ENCODE measurements at places on chromosomes 4 and X. TPM values are rescaled to one million over a fixed set of nuclear protein-coding genes. Genes with fewer than 3 reads are reported as not detected.
A peak's percentile ranks its signal among the peaks of the same experiment; 100 is the strongest.

GRCh38 chrX:63506320-63506719 lies 155.2 kb upstream of the SPIN4 start:
- no peak for DNase-seq
- no peaks in the 10 kb centered on the region for H3K27me3 ChIP-seq
- no peak overlapping the region for H3K4me3 ChIP-seq
- H3K4me1 ChIP-seq = no peaks in the 10 kb centered on the region
- no peaks in the 10 kb centered on the region for H3K36me3 ChIP-seq

PDE5A gene
- total RNA-seq = 15.7 TPM

INPP4B gene
- 0.07 TPM for total RNA-seq

MAGEA10 gene
- total RNA-seq = not detected

CFP gene
- 2.8 TPM for total RNA-seq

DNA sequence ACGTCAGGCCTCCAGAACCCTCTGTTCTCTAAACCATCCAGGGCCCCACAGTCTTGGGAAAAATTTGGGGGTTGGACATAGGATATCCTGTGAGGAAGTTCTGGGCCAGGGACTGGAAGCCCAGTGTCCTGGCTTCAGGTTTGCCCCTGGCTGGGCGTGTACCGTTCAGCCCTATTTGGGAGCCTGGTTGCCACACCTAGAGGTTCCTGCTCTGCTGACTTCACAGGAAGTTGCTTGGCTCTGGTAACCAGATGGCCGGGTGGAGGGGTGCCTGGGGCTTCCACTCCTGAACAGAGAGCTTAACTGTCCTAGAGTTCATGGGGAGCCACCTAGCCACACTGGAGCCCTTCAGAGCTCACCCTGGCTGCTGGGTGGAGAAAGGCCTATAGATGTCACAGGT lies 1.1 kb downstream of the TAFAZZIN start:
- H3K27me3 ChIP-seq = no peaks in the 10 kb centered on the region
- DNase-seq = no peak
- no peak overlapping the region for H3K27ac ChIP-seq

GRCh38 chr4:94344457-94344856 lies 1.8 kb upstream of the HPGDS start:
- DNase-seq = no peak
- no peaks in the 10 kb centered on the region for H3K27me3 ChIP-seq
- H3K27ac ChIP-seq = no peak overlapping the region
- no peaks in the 10 kb centered on the region for H3K4me1 ChIP-seq
- H3K36me3 ChIP-seq = no peaks in the 10 kb centered on the region

PJA1 gene
- total RNA-seq = 41.4 TPM

GRCh38 chr4:38503689-38504395 lies 160.2 kb upstream of the KLF3 start:
- H3K4me3 ChIP-seq = no peak overlapping the region
- H3K27me3 ChIP-seq = no peaks in the 10 kb centered on the region
- DNase-seq = no peak
- no peaks in the 10 kb centered on the region for H3K4me1 ChIP-seq
- no peaks in the 10 kb centered on the region for H3K36me3 ChIP-seq

ANK2 gene
- total RNA-seq = 30.5 TPM

VEGFD gene
- not detected for total RNA-seq

GPRIN3 gene
- 0.48 TPM for total RNA-seq

RAB9B gene
- 0.15 TPM for total RNA-seq

AVPR2 gene
- not detected for total RNA-seq

- H3K4me1 ChIP-seq = no peaks in the 10 kb centered on the region
- H3K36me3 ChIP-seq = no peaks in the 10 kb centered on the region
- H3K4me3 ChIP-seq = no peak overlapping the region
- H3K27me3 ChIP-seq = no peaks in the 10 kb centered on the region
- DNase-seq = no peak
Observed at GRCh38 chr4:168221301-168221700, 97.3 kb downstream of the DDX60 start.

GRCh38 chr4:68175562-68176155 lies 46.0 kb upstream of the TMPRSS11F start:
- peak; percentile 28 for DNase-seq
- peaks cover 26% of the 10 kb centered on the region for H3K36me3 ChIP-seq
- no peak overlapping the region for H3K27ac ChIP-seq
- H3K27me3 ChIP-seq = no peaks in the 10 kb centered on the region
- H3K4me3 ChIP-seq = no peak overlapping the region
- H3K4me1 ChIP-seq = no peaks in the 10 kb centered on the region

TREX2 gene
- total RNA-seq = 1.3 TPM

MGARP gene
- 4.3 TPM for total RNA-seq

- no peak for DNase-seq
- H3K4me1 ChIP-seq = no peaks in the 10 kb centered on the region
- no peaks in the 10 kb centered on the region for H3K27me3 ChIP-seq
- H3K4me3 ChIP-seq = no peak overlapping the region
- peaks cover 22% of the 10 kb centered on the region for H3K36me3 ChIP-seq
- no peak overlapping the region for H3K27ac ChIP-seq
Observed at GRCh38 chrX:2446815-2447214, 54.0 kb downstream of the DHRSX start.

SCD5 gene
- total RNA-seq = 0.68 TPM

GRCh38 chrX:24676403-24677024 lies 17.2 kb upstream of the POLA1 start:
- no peak overlapping the region for H3K27ac ChIP-seq
- peaks cover 2% of the 10 kb centered on the region for H3K4me1 ChIP-seq
- DNase-seq = no peak

DNA sequence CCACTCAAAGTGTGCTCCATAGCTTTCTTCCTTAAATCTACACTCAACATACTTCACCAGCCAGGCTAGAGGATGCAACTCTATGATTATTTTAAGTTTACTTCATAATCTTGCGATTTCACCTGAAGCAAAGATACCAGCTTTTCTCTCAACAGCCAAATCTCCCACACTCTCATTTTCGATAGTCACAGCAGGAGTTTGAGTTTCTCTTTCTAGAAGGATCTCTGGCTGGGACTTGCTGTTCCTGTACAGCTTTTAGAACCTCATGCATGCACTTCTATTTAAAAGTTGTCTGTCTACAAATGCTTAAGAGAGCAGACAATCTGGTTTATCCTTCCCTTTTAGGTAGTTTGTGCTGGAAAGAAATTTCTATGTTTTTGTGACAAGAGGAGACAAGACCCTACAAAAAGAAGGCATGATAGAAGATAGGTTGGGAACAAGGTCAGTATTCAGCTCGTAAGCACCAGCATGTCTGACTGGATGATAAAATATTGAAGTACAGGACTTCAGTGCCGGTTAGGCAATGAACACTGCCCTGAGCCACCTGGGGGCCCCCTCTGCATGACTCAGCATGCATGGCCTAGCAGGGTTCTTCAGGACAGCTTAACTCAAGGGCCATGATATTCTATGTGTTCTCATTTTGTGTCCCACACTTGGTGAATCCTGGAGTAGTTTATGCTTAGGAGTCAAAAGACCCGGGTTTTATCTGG lies 65.6 kb downstream of the ATXN3L start:
- no peak overlapping the region for H3K4me3 ChIP-seq
- DNase-seq = no peak
- no peaks in the 10 kb centered on the region for H3K4me1 ChIP-seq
- H3K36me3 ChIP-seq = peaks cover 11% of the 10 kb centered on the region
- H3K27me3 ChIP-seq = no peaks in the 10 kb centered on the region

ZBTB33 gene
- 18.7 TPM for total RNA-seq

GAGE2A gene
- total RNA-seq = not detected

DNA sequence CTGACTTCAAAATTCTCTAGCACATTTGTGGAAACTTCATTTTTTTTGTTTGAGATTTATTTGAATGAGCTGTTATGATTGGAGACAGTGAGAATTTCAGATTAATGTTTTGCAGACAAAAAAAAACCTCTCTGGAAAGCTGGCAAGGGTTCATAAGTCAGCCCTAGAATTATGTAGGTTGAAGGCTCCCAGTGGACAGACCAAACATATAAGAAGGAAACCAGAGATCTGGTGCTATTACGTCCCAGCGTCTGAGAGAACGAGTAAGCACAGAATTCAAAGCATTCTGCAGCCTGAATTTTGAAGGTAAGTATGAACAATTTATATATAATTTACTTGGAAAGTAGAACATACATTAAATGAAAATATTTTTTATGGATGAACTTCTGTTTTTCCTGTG lies at the start of gene AGTR2:
TSS of gene AGTR2 (plus strand) at position 234 of the 400 bp plus-strand sequence. CDS start 1,537 bp downstream, outside the sequence.
- no peaks in the 10 kb centered on the region for H3K27me3 ChIP-seq
- H3K4me1 ChIP-seq = no peaks in the 10 kb centered on the region
- no peak within 1 kb of the TSS for H3K4me3 ChIP-seq
- H3K27ac ChIP-seq = no peak within 1 kb of the TSS
- no peak for DNase-seq
- H3K36me3 ChIP-seq = no peaks in the 10 kb centered on the region

PIGA gene
- total RNA-seq = 13.9 TPM

DNA sequence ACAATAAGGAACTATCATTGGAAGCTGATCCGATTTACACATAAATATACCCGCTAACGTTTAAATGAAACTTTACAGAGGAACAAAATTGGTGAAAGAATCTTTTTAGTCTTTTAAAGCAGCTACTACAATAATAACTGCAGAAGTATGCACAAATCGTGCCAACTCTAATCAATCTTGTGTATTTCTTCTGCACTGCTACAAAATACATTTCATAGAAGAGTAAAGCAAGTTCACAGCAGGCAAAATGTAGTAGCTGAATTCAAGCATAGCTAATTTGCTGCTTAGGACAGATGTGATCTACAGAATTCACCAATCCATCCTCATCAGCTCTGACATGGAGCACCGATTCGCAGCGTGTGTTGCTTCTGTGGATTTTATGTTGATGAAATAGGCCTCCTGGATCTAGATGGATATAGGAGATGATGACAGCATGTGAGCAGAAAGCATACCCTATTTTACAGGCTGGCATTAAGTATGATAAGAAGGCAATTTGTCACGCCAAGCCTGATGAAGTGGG lies 367.3 kb upstream of the FGF13 start:
- DNase-seq = no peak
- H3K27me3 ChIP-seq = no peaks in the 10 kb centered on the region
- no peaks in the 10 kb centered on the region for H3K36me3 ChIP-seq
- H3K4me3 ChIP-seq = no peak overlapping the region
- no peak overlapping the region for H3K27ac ChIP-seq
- peaks cover 3% of the 10 kb centered on the region for H3K4me1 ChIP-seq

- no peak for DNase-seq
- no peaks in the 10 kb centered on the region for H3K27me3 ChIP-seq
- no peaks in the 10 kb centered on the region for H3K4me1 ChIP-seq
- H3K4me3 ChIP-seq = no peak overlapping the region
Observed at GRCh38 chrX:54934890-54935289, 14.3 kb downstream of the TRO start.

DNA sequence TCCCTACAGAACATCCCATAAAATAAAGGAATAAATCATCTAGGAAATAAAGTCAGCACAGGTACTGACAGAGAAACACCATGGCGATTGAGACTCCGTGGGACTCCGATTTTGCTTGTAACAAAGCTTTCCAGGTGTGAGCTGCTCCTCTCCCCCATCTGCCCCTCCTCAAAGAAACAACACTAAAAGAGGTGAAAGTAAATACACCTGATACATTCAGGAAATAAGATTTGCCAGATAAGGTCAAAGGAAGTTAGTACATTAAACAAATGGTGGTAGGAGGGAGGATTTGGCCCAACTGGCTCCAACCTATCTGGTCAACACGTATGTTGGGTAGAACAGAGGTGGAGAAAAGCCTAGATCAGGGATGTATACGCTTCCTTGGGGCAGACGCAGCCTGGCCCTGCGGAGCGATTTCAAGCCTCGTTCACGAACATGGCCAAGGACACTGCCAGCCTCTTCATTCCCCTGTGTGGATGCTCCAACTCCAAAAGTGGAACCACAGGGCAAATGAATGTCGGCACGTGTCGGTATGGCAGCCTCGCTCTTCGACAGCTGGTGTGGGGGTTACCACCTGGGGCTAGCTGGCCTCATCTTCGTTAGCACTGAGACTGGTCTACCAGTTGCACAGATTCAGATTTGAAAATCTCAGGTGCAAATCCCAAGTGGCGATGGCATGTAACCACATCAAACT lies 162.5 kb downstream of the AFAP1 start:
- H3K4me3 ChIP-seq = no peak overlapping the region
- no peak for DNase-seq
- no peak overlapping the region for H3K27ac ChIP-seq
- peaks cover 35% of the 10 kb centered on the region for H3K36me3 ChIP-seq

GRCh38 chrX:52574416-52575275 lies 57.8 kb upstream of the XAGE1B start:
- no peak overlapping the region for H3K27ac ChIP-seq
- H3K27me3 ChIP-seq = no peaks in the 10 kb centered on the region
- H3K4me3 ChIP-seq = no peak overlapping the region
- no peaks in the 10 kb centered on the region for H3K4me1 ChIP-seq

CDKL2 gene
- total RNA-seq = 1.8 TPM

DNA sequence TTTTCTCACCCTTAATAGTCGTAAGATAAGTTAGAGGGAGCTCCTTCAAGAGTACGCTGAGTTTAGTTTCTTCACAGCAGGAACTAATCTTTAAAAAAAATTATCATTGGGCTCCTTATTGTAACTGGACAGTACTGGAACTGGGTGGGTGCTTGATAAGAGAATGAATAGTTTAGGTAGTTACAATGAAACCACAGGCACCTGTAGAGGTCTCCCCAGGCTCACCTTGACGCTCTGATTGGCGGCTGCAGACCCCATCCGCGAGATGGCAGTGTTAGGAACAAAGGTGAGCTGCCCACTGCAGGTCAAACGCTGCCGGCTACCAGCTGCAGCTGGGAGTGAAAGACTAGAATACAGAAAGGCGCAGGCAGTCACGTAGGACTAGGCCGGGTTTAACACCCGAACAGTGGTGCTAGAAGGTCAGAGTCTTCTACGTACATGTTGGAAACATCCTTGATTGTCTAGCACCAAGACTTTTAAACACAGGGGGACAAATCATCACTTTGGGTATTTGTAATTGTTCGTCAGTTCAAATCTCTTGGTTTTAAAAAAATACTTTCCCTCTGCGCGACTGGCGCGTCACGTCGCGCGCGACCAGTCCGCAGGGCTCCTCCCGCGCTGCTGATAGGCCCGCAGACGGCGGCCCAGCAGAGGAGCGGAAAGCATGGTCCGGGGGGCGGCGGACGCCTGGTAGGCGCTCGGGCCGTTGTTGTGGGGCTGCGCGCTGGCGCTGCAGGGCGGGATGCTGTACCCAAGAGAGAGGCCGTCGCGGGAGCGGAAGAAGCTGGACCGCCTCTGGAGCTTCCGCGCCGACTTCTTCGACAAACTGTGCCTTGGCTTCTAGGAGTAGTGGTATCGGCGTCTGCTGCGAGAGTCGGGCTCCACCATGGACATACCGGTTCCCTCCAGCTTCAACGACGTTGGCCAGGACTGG lies 45.6 kb downstream of the SMARCA5 start:
- no peaks in the 10 kb centered on the region for H3K27me3 ChIP-seq
- H3K27ac ChIP-seq = no peak overlapping the region
- DNase-seq = peak; percentile 93
- peaks cover 5% of the 10 kb centered on the region for H3K36me3 ChIP-seq
- no peak overlapping the region for H3K4me3 ChIP-seq
- H3K4me1 ChIP-seq = no peaks in the 10 kb centered on the region

COX7B gene
- total RNA-seq = 253 TPM

CPZ gene
- 36.4 TPM for total RNA-seq
